Glomerular endothelial cell (primary cell): ENCODE measurements at places on chromosomes 4 and X.

- no peak for DNase-seq
Observed at GRCh38 chrX:24427747-24428019, 37.4 kb upstream of the PDK3 start.

DNA sequence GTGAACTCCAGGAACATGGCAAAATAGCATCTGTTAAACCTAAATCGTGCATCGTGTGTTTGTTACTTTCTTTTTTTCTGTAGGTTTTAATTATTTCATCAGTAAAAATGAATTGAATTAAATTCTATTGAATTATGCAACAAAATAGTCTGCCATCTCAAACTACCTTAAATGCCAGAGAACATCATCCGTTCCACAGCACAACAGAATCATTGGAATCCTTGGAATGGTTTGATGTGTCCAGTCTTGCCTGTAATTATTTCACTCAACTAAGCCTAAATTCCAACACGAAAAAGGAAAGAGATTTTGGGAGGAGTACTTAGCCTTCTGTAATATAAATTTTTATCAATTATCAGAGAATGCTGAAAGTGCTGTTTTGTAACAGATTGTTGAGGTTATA, 17.1 kb upstream of the SLC7A11 start:
- DNase-seq: no peak

GRCh38 chrX:65668377-65669310, 1.2 kb downstream of the MSN start:
- DNase-seq: no peak

GRCh38 chr4:38002451-38003071, 42.4 kb downstream of the PTTG2 start:
- DNase-seq: no peak

DNA sequence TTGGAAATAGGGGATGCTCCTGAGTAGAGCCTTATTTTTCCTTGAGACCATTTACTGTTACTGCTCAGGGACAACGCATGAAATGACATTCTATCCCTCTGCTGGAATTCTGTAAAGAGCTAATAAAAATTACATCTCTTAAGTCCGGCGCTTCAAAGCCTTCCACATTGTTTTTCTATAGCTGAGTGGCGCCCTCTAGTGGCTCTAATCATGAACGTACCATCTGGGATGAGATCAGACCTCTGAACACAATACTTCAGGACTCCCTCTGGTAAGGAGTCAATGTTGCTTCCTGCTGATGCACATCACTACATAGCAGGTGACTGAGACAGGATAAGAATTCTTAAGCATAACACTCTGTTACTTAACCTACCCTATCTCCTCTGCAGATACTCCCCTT, 6.0 kb downstream of the HMGN5 start:
- no peak for DNase-seq

DNA sequence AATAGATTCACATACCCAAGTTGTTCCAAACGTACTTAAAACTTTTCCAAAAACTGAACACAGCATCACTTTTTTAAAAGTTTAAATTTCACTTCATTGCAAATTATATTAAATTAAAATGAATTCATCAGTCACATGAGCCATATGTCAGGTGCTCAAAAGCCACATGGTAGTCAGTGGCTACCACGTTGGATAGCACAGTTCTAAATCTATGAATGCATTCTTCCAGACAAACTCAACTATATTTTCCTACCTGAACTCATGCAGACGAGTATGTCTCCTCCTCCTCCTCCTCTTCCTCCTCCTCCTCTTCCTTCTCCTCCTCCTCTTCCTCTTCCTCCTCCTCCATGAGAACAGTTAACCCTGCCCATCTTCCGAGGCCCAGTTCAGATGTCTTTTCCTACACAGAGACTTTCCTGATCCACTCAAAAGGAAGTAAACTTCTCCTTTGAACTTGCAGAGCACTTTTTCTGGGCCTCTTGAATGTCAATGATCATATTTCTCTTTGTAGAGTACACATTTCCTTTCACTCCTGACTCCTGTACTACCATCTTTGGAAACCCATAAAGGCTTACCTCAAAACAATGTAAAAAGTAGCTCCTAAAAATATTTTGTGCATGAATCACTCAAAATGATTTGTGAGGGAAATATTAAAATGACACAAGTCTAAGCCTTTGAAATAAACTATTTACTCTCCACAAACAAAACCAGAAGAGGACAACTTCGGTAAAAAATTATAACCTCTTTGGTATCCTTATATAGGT, 172.6 kb downstream of the AMELX start:
- no peak for DNase-seq

GRCh38 chrX:41036668-41037326, 48.4 kb upstream of the USP9X start:
- DNase-seq: no peak

- no peak for DNase-seq
Observed at GRCh38 chr4:163269869-163270268, 62.5 kb downstream of the NPY1R start.
